ENCODE measurements at places on chromosomes 2 and 18. TPM values are rescaled to one million over a fixed set of nuclear protein-coding genes. Genes with fewer than 3 reads are reported as not detected.

The TUBB8B gene
- not detected for total RNA-seq

The FAM117B gene
- total RNA-seq, result 3.1 TPM

The TRIM43 gene
- not detected for total RNA-seq

The CHRNA1 gene
- 1.2 TPM for total RNA-seq

The ANKRD30B gene
- not detected for total RNA-seq
